ENCODE measurements at places on chromosomes 5 and 9.

GRCh38 chr9:114720086-114720676, 38.2 kb upstream of the TEX48 start:
- no peak for DNase-seq

GRCh38 chr9:14652729-14653377, 40.4 kb downstream of the ZDHHC21 start:
- DNase-seq: no peak

DNA sequence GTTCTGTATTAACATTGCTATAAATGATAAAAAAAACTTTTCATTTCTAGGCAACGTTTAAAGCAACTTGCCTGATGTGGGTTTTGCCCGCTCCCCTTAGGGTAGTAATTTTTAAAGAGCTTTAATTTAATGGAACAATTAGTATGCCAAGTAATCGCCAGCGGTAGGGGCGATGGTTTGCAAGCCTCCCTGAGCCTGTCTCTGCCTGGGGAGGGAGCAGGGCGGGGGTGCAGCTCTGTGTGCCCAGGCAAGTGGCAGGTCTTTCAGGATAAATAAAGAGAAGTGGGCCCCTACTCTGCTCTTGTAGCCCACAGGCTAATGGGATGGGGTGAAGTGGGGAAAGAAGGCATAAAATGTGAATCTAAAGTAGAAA, 13.8 kb upstream of the TGFBI start:
- DNase-seq: no peak

DNA sequence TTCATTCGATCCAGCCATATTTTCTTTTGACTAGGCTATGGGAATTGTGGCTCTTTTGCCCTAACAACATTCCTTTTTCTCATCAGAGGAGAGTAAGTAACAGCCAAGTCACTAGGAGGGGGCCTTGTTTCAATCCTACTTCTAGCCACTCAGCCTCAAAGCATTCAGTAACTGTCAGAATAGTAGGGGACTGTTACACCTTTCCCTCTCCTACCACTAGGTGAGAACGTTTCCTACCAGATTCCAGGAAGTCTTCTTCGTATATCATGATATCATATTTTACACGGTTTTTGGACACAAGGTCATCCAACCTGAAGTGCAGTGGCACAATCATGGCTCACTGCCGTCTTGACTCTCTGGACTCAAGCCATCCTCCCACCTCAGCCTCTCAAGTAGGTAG, 171.3 kb upstream of the CDH12 start:
- DNase-seq: no peak

DNA sequence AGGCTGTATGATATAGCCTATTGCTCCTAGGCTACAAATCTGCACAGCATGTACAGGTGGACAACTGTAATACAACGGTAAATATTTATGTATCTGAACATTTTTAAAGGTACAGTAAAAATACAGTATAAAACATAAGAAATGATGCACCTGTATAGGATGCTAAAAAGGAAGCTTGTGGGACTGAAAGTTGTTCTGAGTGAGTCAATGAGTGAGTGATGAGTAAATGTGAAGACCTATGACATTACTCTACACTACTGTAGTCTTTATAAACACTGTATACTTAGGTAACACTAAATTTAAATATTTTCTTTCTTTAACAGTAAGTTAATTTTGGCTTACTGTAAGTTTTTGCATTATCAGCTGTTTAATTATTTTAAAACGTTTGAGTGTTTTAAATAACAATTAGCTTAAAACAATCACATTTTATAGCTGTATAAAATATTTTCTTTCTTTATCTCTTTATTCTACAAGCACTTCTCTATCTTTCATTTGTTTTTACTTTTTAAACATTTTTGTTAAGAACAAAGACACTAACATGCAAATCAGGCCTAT, 28.1 kb downstream of the CDH18 start:
- DNase-seq: no peak

DNA sequence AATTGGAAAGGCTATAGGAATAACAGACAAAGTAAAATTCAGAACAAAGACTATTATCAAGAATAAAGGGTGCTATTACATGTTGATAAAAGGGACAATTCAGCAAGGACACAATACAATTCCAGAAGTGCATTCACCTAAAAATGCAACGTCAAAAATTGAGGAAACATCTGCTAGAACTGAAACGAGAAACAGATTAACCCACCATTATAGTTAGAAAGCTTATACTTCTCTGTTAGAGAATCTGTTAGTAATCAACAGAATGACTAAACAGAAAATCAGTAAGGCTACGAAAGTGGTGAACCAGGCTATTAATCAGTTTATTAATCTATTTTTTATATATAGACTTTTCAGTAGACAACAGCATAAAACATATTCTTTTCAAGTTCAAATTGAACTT, 14.8 kb downstream of the FCN1 start:
- DNase-seq: no peak

DNA sequence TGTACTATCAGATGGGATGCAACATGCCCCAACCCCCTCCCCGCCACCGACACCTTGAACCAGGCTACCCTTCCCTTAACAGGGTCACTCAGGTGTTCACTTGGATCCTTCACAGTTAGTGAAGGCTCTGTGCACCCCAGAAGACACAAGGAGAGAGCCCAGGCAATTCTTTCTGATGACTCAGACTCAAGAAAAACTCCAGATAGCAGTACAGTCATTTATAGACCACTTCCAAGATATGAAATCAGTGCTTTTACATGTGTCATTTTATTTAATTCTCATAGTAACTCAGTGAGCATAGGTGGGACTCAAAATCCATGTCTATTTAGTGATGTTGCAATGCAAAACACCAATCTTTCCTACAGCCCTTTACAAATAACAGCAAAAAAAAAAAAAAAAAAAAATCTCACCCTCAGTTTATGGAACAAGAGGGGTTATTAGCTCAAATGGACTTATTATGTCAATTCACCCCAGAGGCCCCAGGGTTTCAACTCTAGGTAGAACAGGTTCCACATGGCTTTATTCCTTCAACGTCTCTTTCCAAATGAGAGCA, 71.9 kb downstream of the FOXD1 start:
- no peak for DNase-seq

- no peak for DNase-seq
These were observed 4.5 kb upstream of the TMEM252 start for GRCh38 chr9:68545033-68545705.

DNA sequence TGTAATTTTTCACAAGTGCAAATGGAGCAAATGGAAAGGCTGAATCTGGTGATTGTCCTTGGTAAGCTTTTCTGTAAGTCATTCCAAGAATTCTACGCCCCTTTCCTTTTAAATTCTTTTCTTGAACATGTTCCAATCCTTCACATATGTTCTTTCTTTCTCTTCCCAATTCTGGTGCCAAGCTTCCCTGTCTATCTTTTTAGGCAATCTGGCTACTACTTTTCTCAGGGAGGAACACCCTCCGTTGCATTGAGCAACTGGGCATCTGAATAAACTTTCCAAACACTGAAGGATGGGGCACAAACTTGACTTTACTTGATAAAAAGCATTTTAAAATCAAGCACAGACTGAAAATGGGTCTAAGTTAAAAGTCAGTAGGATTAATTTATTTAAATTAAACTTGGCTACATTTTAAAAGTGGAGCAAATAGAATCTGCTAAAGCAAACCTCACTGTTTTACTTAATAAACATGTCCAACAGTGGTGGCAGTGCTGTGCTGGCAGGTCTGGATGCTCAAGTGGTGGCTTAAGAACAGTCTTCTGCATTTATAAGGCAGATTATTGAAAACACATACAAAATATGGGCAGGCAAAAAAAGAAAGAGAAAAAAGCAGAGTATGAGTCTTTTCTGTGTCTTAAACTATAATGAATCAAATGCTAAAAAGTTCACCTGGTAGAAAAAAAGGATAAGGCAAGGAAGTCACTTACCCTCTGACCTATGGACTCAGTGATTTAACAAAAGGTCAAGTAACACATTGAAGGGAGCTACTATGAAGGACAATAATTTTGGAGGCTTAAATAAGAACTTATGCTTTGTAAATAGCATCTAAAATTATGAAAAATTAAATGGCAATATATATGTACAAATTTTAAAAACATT, 5.4 kb downstream of the ELL2 start:
- DNase-seq: peak; percentile 59

GRCh38 chr9:111897601-111898137, 1.1 kb downstream of the UGCG start:
- no peak for DNase-seq

Measured in LNCaP clone FGC (cell line).